Right lung (tissue), 10 donors: ENCODE measurements at places on chromosomes 6 and 20.

DNA sequence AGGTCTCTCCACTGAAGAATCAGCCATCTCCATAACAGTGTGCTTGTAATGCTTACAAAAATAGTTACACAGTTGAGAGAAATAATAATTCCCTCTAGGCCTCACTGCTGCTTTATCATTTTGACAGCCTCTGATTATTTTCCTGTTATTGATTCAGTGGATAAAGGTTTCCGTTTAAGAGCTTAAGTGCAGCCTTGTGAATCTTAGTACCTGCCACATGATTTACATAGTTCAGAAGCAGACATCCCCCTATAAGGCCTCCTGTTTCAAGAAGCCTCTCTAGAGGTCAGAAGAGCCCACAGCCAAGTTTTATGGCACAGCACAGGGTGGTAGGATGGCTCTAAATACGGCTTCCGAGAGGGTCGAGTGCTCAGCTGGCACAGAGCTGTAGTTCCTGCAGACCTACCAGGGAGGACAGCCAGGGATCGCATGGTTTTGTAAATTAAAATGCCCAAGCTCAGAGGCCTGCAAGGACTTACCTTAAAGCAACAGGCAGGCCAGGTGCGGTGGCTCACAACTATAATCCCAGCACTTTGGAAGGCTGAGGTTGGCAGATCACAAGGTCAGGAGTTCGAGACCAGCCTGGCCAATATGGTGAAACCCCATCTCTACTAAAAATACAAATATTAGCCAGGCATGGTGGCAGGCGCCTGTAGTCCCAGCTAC lies 17.6 kb upstream of the PYGB start:
- DNase-seq, result no peak

GRCh38 chr6:149969635-149970034 lies 5.9 kb downstream of the ULBP1 start:
- no peak for DNase-seq

GRCh38 chr6:41247882-41248705 lies 19.9 kb downstream of the TREML4 start:
- DNase-seq, result no peak

GRCh38 chr6:109671733-109672132 lies 19.3 kb downstream of the AK9 start:
- DNase-seq, result no peak
